G401 (cell line): ENCODE measurements at places on chromosomes 12 and 14. TPM values are rescaled to one million over a fixed set of nuclear protein-coding genes. Genes with fewer than 3 reads are reported as not detected.
A peak's percentile ranks its signal among the peaks of the same experiment; 100 is the strongest.

- no peak for DNase-seq
These were observed 95.5 kb downstream of the TMX1 start for GRCh38 chr14:51335531-51335930.

SLC5A8 gene
- not detected in 2 replicates for total RNA-seq

GRCh38 chr14:69612783-69613130 is 1.4 kb downstream of the SUSD6 start:
- peak; percentile 78 for DNase-seq

- no peak for DNase-seq
These were observed 12.4 kb downstream of the IL22 start for GRCh38 chr12:68240975-68241374.

- peak; percentile 55 for DNase-seq
These were observed 650 bp downstream of the GALC start for GRCh38 chr14:87992346-87992717.
